ENCODE measurements at places on chromosomes 7 and 10.

- DNase-seq = no peak
Measured at GRCh38 chr7:107002529-107002998, 41.9 kb upstream of the PRKAR2B start.

GRCh38 chr10:101297901-101298486, 56.0 kb upstream of the BTRC start:
- DNase-seq = peak; percentile 28

DNA sequence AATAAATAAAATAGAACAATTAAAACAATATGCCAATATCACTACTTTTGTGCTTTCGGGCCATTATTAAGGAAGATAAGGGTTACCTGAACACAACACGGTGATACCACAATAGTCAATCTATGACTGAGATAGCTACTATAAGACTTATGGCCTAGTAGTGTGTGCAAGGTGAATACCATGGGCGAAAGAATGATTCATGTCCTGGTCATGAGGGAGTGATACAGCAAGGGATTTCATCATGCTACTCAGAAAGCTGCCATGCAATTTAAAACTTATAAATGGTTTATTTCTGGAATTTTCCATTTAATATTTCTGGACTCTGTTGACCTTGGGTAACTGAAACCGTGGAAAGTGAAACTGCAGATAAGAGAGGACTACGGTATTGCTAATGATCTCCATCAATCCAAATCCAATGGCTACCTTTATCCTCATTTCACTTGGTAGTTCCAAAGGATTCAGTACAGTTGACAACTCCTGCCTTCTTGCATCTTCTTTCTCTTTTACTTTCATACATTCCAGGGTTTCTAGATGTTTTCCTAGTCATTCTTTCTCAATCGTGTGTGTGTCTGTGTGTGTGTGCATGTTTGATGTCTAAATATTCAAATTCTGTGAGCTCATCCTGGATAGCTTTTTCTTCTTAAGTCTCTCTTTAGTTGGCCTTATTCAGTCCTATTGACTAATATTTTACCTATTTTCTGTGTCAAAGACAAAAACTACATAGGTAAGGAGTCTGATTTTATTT, 100.5 kb upstream of the MAGI2 start:
- no peak for DNase-seq

- no peak for DNase-seq
Measured at GRCh38 chr7:35623381-35623780, 71.6 kb downstream of the HERPUD2 start.

GRCh38 chr10:124632064-124632531, 112.1 kb downstream of the FAM53B start:
- no peak for DNase-seq

Measured in COLO829 (cell line).